ENCODE measurements at places on chromosomes 5 and 9.

DNA sequence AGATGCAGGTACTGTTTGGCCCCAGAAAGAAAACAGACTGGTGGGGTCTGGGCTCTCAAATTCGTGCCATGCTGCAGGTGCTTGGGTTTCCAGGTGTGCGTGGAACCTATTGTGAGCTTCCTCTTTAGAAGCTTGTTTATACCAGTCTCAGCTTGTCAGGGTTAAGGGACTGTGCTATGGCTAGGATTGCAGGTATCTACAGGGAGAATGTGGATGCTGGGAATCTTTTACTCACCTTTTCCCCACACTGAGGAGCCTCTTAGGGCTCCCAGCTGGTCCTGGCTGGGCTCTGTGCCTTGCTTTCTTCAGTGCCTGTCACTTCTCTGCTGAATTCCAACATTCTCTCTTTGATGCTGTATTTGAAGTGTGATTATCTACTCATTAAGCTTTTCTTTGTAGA lies 111.8 kb downstream of the WDR70 start:
- H3K36me3 ChIP-seq = peaks cover 4% of the 10 kb centered on the region
- H3K27ac ChIP-seq = no peak overlapping the region
- H3K4me3 ChIP-seq = no peak overlapping the region
- no peaks in the 10 kb centered on the region for H3K4me1 ChIP-seq

- no peak overlapping the region for H3K27ac ChIP-seq
- no peaks in the 10 kb centered on the region for H3K36me3 ChIP-seq
- H3K27me3 ChIP-seq = peaks cover 5% of the 10 kb centered on the region
- H3K4me1 ChIP-seq = no peaks in the 10 kb centered on the region
These were observed 265.1 kb upstream of the TAS2R1 start for GRCh38 chr5:9895302-9895645.

GRCh38 chr9:133781828-133782135 lies 43.6 kb upstream of the SARDH start:
- peaks cover under 1% of the 10 kb centered on the region for H3K4me1 ChIP-seq
- peaks cover 10% of the 10 kb centered on the region for H3K36me3 ChIP-seq
- no peak for DNase-seq
- H3K27me3 ChIP-seq = peaks cover 11% of the 10 kb centered on the region

GRCh38 chr5:110917161-110917875 lies 154.2 kb upstream of the TSLP start:
- H3K4me3 ChIP-seq = no peak overlapping the region
- H3K36me3 ChIP-seq = no peaks in the 10 kb centered on the region
- no peak overlapping the region for H3K27ac ChIP-seq
- H3K27me3 ChIP-seq = no peaks in the 10 kb centered on the region
- no peak for DNase-seq

DNA sequence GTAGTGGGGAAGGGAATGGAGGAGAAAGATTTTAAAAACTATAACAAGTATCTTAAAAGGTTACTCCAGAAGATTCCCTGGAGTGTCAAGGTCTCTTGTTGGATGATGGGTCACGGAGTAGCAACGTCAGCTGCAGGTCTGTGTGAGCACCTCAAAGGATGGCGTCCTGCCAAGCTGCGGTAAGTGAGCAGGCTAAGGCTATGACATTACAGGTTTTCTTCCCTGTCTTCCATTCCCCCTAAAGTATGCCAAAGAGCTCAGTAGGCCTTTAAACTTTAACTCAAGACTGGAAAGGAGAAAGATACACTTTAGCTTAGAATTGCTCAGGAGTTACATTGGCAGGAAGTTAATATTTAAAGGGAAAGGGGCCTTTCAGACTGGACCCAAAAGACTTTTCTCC lies 17.5 kb downstream of the SPOCK1 start:
- H3K27me3 ChIP-seq = no peaks in the 10 kb centered on the region
- H3K4me1 ChIP-seq = no peaks in the 10 kb centered on the region
- H3K36me3 ChIP-seq = no peaks in the 10 kb centered on the region

DNA sequence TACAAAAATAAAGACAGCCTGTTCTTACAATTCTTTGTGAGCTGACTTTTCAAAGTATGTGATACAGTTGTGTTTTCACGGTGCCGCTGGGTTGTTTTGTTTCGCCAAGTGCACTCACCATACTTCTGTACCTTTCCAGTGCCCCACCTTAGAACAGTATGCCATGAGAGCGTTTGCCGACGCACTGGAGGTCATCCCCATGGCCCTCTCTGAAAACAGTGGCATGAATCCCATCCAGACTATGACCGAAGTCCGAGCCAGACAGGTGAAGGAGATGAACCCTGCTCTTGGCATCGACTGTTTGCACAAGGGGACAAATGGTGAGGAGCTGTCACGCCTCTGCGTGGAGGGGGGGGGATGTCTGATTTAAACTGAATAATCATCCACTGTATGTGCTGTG lies 12.9 kb downstream of the CCT5 start:
- peaks cover 6% of the 10 kb centered on the region for H3K27me3 ChIP-seq
- DNase-seq = no peak
- H3K27ac ChIP-seq = no peak overlapping the region

DNA sequence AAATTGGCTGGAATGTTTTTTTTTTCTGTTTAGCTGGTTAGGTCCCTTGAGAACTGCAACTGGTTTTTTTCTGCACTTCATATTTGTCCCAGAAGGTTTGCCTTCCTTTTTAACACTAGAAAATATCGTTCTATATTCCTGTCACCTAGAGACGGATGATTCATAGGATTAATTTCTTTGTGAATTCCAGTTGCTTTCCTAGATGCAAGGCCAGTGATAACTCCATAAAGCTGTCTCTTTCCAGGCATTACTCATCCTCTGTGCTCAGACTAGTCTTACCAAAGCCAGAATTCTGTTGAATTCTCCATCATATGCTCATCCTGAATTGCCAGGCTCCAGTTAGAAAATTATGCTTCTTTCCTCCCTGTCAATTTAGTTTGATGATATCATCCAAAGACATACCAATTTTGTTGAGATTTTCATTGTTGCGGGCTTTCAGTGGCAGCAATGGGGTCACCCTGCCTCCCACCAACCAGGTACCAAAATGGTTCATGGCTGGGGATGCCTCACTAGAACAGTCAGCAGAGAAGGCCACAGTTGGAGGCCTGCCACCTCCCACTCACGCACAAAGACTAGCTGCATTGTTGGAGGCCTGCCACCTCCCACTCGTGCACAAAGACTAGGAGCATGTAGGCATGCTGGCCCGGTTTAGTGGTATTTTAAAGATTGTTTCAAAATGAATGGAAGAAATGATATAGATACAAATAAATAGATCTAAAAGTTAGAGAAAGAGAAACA lies 8.5 kb downstream of the BAAT start:
- no peaks in the 10 kb centered on the region for H3K4me1 ChIP-seq
- H3K27me3 ChIP-seq = no peaks in the 10 kb centered on the region

GRCh38 chr5:17282283-17283120 lies 65.1 kb downstream of the BASP1 start:
- H3K4me3 ChIP-seq = no peak overlapping the region
- no peak for DNase-seq
- peaks cover 2% of the 10 kb centered on the region for H3K27me3 ChIP-seq
- peak overlapping the region; percentile 74 for H3K27ac ChIP-seq
- H3K4me1 ChIP-seq = no peaks in the 10 kb centered on the region
- no peaks in the 10 kb centered on the region for H3K36me3 ChIP-seq
